ENCODE measurements at places on chromosomes 16 and 17.
A peak's percentile ranks its signal among the peaks of the same experiment; 100 is the strongest.

DNA sequence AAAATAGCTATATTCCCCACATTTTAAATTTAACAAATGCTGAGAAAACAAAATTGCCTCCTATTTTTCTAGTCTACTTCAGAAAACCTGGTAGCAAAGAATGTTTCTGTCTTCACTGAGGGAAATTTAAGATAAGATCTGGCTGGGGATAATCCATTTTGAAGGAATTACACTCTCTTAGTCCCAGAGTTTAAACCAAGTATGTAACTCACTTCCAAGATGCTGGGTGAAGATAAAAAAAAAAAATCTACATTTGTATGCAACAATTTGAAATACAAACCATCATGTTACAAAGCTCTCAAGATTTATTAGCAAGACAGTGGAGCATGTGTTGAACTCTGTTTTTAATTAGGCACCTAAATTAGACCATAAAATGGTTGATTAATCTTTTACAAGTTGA is 5.7 kb downstream of the HS3ST3B1 start:
- DNase-seq = no peak

- DNase-seq = no peak
These were observed 210.2 kb downstream of the CCDC182 start for GRCh38 chr17:57534863-57535248.

- no peak for DNase-seq
These were observed 42.3 kb downstream of the FZD2 start for GRCh38 chr17:44599298-44600175.

DNA sequence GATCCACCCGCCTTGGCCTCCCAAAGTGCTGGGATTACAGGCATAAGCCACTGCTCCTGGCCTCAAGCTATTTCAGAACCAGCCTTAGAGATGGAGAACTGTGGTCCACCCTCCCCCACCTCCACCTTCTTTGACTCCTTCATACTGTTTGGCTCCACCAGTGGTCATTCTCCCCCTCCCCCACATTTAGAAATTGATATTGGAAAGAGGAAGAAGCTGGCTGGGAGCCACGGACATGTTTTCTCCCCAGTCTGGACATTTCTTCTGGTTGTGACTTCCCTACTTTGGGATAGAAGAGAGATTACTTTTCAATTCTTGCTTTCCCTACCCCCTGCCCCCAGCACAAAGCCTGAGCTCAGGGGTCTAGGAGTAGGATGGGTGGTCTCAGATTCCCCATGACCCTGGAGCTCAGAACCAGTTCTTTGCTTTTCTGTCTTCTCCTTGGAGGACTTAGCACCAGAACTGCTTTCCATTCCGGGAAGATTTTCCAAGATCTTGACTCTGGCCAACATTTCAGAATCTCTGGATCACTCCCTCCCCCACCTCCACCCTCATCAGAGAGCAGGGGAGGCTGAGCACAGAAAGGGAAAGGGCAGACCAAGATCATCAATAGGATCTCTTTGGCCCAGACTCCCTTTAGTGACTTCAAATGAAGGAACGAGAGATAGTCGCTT is 16.3 kb downstream of the CAVIN1 start:
- no peak for DNase-seq

DNA sequence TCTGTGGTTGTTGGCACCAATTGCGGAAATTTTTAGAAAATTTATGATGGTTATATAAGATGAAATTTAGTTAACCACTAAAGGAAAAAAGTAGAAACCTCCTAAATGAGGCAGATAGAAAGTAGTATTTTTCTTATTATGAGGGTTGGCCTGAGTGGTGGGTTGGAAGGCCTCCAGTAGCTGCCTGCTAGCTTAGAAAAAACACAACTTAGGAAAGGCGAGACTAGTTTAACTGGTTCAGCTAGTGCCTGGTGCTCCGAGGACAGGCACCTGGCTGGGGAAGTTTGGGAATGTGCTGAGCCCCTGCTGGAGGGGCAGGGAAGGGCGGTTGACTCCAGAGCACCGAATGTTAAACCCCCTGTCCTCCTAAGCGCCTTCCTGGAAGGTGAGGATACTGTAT is 19.9 kb downstream of the LDHD start:
- peak; percentile 24 for DNase-seq

DNA sequence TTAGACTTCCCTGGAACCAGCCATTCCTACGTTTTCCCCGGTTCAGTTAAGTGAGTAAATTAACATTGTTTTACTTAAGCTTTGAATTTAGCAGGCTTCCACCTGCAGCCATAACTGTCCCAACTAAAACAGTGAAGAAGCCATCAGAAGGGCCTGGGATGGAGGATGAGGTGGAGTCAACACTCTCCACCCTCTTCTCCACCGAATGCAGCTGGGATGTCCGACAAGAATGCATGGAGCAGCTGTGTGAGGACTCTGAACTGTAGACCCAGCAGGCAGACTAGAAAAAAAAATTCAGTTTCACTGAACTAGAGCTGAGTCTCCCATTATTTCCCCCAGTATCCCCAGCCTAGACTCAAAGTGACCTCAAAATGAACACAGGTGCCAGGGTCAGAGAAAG is 114.8 kb downstream of the C16orf95 start:
- DNase-seq = peak; percentile 28

DNA sequence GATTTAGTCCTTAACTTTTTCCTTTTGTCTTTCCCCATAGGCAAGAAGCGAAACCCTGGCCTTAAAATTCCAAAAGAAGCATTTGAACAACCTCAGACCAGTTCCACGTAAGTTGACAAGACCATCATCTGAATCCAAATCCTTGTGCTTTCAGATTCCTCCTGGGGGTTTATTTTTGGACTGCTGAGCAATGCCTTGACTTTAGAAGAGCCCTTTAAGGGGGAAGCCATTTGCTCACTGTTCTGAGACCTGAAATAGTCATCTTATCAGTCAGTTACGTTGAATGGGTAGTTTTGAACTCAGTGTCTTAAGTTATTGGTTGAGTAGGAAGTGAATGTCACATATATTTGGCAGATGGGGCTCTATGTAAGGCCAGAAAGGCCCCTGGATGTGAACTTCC is 91.2 kb downstream of the MAP2K6 start:
- no peak for DNase-seq

GRCh38 chr16:51655249-51655648 is 504.2 kb upstream of the SALL1 start:
- DNase-seq = no peak

DNA sequence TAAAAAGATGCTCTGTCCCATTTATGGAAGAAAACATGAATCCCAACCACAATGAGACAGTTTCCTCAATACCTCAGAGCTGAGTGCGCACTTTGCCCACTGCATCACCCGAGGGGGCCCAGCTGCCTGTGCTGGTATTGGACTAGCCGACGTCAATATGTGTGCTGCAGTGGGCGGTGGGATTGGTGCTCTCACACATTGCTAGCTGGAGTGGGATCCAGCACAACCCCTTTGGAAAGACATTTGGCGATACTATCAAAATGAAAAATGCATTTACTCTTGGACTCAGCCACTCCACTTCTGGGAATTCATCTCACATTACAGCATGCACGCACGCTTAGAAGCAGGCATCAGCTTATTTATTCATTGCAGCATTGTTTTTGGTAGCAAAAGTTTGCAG is 289.2 kb upstream of the FOXF1 start:
- DNase-seq = no peak

DNA sequence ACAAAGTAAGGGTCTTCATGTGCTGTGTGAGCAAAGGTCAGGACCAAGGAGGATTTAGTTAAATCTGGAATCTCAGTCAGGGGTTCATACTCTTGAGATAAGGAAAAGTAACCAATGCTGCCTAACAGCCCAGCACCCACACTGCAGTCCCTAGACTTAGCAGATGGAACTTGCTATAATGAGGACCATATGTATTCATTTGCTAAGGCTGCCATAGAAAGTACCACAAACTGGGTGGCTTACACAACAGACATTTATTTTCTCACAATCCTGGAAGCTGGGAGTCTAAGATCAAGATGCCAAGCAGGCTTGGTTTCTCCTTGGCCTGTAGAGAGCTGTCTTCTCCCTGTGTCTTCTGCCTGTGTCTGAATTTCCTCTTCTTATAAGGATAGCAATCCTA is 20.8 kb downstream of the ZP2 start:
- DNase-seq = no peak

- peak; percentile 53 for DNase-seq
These were observed 1.1 kb upstream of the USP32 start for GRCh38 chr17:60392845-60393702.

GRCh38 chr17:65055708-65056638 is 567 bp downstream of the GNA13 start:
- no peak for DNase-seq

DNA sequence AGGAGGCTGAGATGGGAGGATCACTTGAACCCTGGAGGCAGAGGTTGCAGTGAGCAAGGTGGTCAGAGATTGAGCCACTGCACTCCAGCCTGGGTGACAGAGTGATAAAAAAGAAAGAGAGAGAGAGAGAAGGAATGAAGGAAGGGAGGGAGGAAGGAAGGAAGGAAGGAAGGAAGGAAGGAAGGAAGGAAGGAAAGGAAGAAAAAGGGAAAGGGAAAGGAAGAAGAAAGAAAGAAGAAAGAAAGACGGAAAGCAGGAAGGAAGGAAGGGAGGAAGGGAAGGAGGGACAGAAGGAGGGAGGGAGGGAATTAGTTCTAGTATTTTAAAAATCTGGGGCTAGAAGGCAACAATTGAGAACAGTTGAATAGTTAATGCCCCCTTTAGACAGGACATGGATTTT is 161.5 kb upstream of the CACNG3 start:
- no peak for DNase-seq

DNA sequence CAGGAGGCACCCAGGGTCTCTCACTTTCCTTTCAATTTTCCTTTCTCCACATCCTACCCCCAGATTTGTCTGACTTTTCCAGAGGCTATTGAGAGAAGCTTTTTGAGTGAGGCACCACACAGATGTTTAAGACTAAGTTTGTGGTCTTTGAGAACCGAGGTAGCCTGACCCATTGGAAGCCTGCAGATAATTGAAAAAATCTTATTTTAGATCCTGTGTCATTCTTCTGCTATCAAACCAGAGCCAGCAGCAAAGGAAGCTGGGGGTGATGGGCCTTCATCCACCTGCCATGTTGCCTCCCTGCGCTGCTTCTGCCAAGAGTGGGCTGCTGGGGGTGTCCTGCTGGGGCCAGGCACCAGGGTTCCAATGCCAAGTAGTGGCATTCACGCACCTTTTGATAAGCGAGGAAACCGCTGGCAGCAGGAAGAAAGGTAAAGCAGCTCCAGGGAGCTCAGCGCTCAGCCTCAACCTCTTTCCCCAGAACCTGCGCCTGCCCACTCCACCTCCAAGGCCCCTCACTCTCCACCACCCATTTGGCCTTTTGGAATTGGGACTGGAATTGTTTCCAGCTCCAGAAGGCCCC is 55.6 kb downstream of the MPRIP start:
- no peak for DNase-seq

DNA sequence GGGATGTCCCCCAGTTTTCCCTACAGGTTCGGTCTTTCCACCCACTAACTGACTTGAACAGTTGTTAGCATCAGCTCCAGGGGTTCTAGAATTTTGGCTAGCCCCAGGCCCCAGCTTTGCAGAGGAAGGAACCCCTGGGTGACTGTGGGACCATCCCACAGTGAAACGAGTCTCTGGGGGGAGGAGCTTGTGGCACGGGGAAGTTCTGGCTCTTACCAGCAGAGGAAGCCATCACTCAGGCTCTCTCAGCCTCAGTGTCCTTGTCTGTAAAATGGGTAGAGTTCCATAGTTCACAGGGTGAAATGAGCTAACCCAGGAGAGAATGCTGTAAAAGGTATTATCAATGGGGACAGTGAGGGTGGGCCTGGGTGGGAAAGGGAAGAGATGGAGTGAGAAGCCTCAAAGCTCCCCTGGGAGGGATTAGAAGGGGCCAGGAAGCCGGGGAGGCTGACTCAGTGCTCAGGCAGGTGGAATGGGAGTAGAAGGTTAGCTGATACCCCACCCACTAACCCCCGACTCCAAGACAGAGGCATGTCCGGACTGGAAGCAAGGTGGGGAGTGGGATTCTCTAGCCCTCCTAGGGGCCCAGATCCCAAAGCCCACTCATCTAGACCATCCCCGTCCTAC is 30.9 kb upstream of the CDC42EP4 start:
- no peak for DNase-seq
